ENCODE measurements at places on chromosomes 13 and 19.
A peak's percentile ranks its signal among the peaks of the same experiment; 100 is the strongest.

DNA sequence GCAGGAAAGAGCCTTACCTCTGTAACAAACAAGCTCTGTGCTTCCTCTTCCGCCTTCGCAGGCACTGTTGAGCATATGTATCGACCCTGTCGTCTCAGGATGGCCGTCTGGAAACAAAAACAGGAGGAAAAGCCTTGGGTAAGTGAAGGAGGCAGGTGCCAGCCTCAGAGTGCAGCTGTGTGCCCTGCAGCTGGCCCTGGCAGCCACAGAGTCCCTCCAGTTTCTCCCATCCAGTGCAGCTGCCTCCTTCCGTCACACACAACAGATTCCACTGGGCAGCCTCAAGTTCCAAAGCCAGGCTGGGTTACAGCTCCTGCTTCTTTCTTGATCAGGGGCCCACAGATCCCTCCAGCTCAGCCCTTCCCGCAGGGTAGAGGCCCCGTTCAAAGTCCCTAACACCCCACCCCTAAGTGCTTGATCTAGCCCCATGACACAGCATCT lies 47.7 kb downstream of the DOCK9 start:
- DNase-seq = no peak

DNA sequence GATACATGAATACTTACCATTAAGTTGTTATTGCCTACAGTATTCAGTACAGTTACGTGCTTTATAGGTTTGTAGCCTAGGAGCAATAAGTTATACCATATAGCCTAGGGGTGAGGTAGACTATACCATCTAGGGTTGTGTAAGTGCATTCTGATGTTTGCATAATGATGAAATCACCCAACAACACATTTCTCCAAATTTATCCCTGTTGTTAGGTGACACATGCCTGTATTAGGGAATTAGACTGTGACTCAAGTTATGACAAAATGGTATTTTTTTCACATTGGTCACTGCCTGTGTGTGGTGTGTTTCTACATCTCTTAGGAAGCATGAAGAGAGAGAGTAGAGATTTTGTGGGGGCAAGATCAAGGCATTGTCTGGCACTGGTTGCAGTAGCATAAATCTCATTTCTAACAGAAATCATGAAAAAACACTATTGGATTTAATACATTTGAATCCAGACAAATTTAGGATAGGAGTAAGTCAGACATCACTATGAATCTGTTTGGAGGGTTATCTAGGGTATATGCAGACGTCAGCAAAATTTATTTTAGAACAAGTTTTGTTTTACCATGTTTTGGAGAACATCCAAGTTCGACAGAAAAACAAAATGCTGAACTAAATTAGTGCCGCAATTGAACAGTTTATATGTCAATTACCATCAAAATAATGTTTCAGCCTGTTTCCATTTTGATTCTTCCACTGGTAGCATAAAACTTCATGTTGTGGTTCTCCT lies 332.1 kb downstream of the LMO7 start:
- DNase-seq = no peak

DNA sequence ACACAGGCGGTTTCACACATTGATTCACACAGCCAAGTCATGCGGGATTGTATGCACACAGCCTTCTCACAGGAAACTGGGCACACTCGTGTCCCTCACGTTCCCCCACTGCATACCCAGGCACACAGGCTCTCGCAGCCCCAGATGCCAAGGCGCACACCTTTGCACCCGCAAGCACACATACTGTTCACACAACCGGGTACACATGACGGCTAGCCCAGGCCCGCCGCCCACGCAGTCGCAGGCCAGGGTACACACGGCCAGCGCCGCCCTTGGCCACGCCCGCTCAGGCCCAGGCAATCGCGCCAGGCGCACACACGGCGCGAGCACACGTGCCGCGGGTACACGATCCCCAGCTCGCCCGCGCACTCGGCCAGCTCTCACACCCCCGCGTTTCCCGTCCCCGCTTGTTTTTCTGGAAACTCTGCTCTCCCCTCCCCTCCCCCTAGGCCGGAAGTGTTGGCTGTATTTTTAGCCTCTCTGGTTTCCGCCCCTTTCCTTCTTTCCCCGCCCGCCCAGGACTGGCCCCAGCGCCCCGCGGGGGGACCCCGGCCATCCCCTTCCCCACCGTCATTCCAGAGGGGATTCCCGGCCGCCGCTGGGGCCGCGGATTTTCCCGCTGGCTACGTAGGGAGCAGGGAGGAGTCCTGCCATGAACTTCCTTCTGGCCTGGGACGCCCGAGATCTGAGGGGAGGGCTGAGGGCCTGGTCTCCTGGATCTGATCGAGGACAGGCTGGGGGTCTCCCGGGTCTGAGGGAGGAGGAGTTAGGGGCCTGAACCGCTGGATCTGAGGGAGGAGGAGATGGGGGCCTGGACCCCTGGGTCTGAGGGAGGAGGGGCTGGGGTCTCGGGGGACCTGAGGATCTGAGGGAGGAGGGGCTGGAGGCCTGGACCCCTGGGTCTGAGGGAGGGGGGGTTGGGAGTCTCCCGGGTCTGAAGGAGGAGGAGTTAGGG lies 4.0 kb upstream of the ZFP36 start:
- DNase-seq = peak; percentile 73

DNA sequence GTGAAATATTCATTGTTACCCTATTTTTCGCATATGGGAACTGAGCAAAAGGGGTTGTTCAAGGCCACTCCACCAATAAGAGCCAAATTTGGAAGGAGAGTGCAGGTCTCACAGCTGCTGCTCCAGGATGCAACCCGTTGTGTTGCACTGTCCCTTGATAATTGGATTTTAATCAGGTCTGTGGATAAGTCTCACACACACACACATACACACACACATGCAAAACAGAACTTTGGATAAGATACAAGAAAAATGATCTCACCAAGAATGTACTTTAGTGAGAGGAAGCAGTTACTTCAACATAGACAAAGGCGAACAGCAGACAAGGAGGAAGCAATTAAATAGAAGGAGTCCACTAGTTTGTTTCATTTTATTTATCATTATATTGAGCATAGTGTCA lies 127.3 kb upstream of the EDNRB start:
- no peak for DNase-seq

DNA sequence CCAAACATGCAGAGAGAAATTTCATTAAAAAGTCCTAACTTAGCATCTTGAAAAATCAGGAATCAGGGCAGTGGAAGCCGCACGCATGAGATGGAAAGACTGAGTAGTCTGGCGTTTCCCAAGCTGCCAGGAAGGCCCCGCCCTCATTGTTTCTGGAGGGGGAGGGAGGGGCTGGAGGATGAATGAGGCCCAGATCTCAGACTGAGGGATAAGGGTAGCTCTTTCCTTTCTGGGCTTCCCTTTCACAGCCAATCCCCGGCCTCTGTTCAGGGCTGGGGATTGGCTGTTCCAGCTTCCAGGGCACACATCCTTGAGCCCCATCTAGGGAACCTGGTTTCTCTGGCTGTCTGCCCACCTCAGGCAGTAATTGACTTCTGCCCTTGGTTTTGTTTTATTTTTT lies 7.3 kb downstream of the C19orf53 start:
- DNase-seq = no peak

- no peak for DNase-seq
Observed at GRCh38 chr19:41999071-41999877, 5.2 kb upstream of the ATP1A3 start.

GRCh38 chr19:11331502-11331901 lies 8.0 kb downstream of the RAB3D start:
- no peak for DNase-seq

DNA sequence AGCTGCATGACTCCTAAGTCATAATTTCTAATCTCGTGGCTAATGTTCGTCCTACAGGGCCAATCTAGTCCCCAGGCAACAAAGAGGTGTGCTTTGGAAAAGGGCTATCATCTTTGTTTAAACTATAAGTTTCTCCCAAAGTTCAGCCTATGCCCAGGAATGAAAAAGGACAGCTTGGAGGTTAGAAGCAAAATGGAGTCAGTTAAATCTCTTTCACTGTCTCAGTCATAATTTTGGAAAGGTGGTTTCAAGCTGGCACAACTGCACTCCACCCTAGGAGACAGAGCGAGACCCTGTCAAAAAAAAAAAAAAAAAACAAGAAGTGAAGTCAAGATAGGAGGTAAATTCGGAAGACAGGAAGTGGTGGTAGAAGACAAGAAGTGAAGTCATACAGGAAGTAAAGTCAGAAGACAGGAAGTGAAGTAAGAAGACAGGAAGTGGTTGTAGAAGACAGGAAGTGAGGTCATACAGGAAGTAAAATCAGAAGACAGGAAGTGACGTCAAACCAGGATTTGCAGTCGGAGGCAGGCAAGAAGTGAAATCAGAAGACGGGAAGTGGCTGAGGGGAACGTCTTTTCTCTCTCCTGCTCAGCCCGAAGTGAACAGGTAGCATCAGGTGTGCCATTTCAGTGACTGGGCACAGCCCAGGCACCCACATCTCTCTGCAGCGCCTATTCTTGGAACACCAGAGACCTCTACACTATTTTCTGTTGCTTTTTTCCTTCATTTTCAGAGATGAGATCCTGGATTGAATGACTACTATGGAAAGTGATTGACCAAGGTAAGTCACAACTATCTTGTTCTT lies 32.2 kb downstream of the GP6 start:
- peak; percentile 22 for DNase-seq

DNA sequence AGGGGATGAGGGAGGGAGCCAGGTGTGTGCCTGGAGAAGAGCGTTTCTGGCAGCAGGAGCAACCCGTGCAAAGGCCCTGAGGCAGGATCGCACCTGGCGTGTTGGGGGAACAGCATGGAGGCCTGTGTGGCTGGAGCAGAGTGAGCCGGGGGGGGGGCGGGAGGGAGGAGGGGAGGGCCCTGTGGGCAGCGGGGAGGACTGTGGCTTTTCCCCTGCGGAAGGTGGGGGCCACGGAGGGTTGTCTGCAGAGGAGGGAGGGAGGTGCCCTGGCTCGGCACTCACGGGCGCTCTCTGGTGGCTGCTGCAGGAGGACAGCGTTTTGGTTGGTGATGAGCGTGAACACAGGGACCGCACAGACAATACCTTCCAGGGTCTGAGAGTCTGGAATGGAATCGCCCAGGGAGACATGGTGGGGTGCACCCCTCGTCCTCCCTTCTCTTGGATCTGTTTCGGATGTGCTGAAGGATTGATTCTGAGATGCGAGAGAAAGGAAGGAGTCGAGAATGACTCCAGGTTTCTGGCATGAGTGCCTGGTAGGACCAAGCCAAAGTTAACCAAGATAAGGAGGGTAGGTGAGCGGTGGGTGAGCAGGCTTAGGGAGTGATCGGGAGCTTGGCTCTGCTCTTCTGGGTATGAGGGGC lies 6.5 kb downstream of the RAB11B start:
- DNase-seq = peak; percentile 52

- no peak for DNase-seq
Observed at GRCh38 chr19:2289714-2290435, 7.9 kb upstream of the PEAK3 start.

- DNase-seq = no peak
Observed at GRCh38 chr13:101916108-101916774, 463.8 kb downstream of the ITGBL1 start.

- no peak for DNase-seq
Observed at GRCh38 chr13:33956346-33956745, 138.4 kb downstream of the RFC3 start.

- no peak for DNase-seq
Observed at GRCh38 chr19:55389386-55390317, 3.9 kb downstream of the RPL28 start.

DNA sequence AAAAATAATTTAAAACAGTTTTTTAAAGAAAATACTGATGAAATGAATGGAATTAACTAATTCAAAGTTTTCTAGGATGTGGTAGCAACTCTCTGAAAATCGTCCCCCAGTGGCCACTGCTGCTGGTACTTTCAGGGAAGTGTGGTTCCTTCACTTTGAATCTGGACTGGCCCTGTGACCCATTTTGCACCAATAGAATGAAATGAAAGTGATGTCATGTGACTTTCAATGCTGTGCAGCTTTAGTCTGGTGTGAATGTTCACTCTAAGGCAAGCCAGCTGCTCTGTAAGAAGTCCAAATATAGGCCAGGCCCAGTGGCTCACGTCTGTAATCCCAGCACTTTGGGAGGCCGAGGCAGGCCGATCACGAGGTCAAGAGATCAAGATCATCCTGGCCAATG lies 26.4 kb upstream of the HNRNPA1L2 start:
- DNase-seq = no peak

- no peak for DNase-seq
Observed at GRCh38 chr13:30720172-30720869, 15.0 kb upstream of the ALOX5AP start.

DNA sequence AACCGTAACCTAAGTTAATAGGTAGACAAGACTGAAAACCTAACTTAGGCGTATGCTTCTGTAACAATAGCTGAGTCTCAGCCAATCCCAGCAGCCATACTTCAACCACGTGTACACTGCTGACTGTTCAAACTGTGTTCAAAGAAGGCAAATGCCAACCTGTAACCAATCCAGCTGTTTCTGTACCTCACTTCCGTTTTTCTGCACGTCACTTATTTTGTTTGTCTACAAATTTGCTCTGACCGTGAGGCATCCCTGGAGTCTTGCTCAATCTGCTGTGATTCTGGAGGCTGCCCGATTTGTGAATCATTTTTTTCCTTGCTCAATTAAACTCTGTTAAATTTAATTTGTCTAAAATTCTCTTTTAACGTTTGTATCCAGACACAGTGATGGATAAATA lies 59.2 kb downstream of the EDNRB start:
- no peak for DNase-seq

- no peak for DNase-seq
Observed at GRCh38 chr13:100755891-100756290, 81.3 kb upstream of the TMTC4 start.

DNA sequence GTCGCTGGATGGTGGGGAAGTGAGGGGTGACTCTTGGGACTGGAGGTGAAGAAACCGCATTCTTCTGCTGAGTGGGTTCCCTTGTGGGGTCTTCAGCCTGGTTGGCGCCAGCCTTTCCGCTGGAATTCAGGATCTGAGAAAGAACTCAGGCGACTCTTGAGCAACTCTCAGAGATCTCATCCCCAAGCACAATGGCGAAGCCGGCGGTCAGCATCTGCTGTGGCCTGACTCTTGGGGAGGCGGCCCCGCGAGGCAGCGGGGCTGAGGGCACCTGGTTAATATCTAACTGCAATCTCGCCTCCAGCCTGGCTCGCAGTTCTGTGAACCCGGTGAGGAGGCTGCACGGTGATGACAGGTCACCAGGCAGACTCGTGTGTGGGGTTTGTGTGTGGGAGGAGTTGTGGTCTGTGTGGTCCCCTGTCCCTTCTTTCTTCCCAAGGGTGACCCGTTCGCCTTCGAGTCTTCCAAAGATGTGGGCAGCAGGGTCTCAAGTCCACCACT lies 883 bp downstream of the ZNF441 start:
- DNase-seq = no peak

DNA sequence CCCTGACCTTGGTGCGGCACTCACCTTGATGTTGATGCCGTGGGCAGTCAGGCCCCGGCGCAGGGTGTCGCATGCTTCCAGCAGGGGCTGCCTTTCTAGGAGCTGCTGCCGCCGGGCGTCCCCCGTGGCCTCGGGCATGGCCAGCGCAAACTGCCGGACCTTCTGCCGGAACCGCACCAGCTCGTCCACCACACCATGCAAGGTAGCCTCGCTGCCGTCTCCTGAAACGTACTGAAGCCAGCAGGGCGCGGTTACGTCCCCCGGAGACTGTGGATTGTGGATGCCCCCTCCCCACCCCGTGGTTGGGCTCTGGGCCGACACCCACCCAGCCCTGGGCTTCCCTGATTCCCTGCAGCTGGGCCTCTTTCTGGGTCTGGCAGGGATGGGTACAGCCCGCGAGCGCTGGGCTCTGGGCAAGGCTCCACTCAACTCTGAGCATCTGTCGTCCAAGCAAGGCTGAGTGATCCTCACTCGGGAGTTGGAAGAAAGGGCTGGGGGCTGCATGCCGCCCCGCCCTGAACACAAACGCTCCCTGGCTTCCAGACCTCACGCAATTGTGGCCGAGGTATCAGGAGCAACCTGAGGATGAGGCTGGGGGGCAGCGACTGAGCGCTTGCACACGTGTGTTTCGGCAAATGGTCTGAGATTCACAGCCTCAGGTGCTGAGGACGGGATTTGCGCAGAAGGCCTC lies 27.1 kb downstream of the NAXD start:
- no peak for DNase-seq
